ENCODE measurements at places on chromosomes 3 and 15.

DNA sequence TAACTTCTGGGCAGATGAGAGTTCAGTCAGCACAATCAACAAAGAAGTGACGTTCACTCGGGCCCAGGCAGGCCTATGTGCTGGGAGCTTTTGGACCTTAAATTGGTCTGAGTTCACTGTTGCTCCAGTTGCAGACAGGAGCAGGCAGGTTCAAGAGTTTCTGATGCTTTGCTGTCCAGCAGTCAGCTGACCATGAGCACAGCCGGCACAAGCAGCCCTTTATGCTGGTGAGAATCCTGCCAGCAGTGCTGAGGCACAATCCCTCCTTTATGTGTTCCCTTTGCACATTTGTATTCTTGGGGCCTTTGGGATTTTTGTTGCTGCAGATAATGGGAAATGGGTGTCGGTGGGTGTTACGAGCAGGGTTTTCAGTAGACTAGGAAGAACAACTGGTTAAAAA, 81.2 kb upstream of the GOLGA8J start:
- DNase-seq: no peak

GRCh38 chr15:51126842-51127241, 32.1 kb upstream of the TNFAIP8L3 start:
- no peak for DNase-seq

DNA sequence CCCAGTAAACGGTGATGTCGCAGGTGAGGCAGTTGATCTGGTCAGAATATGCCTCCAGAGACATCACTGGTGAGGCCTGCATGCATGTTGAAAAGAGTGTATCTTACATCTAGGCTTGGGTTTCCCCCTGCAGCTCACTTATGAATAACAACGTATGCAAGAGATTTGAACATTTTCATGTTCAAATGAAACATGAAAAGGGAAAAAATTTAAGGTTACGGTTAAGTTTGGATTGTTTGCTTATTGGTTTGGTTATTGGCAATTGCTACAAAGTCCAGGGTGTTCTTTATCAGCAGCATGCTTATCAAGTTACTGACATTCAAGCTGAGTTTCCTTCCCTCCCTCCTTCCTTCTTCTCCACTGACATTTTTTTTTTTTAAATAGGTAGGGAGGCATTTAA, 123.2 kb downstream of the IGF1R start:
- no peak for DNase-seq

- DNase-seq: no peak
Observed at GRCh38 chr3:156716105-156716862, 41.9 kb downstream of the TIPARP start.

GRCh38 chr3:189457631-189458412, 173.4 kb upstream of the TP63 start:
- DNase-seq: no peak

DNA sequence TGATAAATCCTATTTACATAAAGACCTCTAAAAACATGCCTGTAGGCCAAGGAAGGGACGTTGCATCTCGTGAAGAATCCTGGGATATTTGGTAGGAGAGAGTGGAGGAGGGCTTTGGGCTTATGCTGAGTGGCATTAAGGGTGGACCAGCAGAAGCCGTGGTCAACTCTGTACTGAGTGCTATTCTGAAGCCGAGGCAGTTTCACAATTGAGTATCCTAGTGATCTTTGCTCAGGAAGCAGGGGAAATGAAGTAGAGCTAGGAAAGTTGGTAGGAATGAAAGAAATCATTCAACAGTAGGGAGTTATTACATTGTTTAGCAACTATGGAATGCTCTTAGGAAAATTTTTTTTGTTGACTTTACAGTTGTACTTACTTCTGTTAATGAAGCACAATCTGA, 24.2 kb downstream of the MCTP2 start:
- no peak for DNase-seq

- no peak for DNase-seq
Observed at GRCh38 chr15:41894791-41895463, 1.1 kb upstream of the SPTBN5 start.

DNA sequence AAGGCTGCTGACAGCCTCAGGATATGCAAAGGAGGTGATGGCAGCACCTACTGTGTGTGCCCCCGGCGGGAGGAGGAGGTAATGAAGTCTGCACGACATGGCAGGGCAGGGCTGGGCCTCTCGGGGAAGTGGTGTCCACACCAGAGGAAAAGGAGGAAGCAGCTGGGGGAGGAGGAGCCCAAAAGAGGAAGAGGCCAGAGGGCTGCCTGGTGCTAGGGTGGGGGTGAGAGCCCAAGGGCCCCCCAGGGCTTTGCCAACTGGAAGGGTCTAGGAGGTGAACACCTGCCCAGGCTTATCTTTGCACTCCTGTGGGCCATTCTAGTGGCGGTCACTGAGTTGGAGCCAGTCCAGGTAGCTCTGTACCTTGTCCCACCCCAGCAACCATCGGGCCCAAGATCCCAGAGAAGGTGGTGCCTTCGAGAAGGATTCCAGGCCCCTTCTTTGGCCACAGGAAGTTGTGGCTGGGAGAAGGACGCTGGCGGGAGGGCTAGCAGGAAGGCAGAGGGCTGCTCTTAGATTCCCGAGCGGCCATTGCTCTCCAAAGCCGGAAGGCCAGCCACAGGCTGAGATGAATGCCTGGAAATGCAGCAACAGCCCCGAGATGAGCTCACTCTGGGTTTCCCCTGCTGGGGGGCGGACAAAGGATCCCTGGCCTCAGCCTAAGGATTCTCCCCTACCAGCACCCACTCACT, 7.0 kb downstream of the GNAI2 start:
- no peak for DNase-seq

Data from NCI-H1436 treated with DMSO at 0.1 percent for 48 hours (cell line).